LoVo (cell line): ENCODE measurements at places on chromosomes 4 and X.
A peak's percentile ranks its signal among the peaks of the same experiment; 100 is the strongest.

DNA sequence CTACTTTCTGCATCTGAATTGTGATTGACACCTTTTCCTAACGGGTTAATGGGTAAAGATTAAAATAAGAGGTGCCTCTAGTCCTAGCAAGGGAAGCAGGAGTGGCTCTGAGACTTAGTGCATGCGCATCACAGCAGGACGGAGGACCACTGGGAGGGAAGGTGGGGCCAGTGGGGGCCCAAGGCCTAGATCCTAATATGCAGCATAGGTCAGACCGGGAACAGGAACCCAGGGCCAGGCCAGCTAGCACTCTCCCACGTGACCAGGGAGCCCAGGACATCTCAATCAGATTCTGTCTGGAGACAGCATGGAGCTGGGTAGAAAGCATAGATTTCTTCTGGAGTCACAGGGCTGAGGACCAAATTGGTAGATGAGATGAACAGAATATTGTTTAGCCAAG lies 55.7 kb downstream of the RASL11B start:
- DNase-seq = no peak

DNA sequence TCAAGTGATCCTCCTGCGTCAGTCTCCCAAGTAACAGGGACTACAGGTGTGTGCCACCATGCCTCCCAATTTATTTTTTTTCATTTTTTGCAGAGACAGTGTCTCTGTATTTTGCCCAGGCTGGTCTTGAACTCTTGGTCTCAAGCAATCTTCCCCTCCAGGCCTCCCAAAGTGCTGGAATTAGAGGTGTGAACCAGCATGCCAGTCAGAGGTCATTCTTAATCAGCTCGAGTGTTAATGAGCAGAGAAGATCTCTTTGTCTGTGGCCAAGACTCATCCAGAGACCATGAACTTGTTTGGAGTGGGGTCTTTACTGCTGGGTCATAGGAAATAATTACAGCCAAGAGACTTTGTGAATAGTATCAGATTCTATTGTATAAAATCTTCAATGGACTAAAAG lies 99.2 kb upstream of the AP1S2 start:
- no peak for DNase-seq

- DNase-seq = no peak
Observed at GRCh38 chr4:155529272-155529671, 137.4 kb upstream of the GUCY1A1 start.

DNA sequence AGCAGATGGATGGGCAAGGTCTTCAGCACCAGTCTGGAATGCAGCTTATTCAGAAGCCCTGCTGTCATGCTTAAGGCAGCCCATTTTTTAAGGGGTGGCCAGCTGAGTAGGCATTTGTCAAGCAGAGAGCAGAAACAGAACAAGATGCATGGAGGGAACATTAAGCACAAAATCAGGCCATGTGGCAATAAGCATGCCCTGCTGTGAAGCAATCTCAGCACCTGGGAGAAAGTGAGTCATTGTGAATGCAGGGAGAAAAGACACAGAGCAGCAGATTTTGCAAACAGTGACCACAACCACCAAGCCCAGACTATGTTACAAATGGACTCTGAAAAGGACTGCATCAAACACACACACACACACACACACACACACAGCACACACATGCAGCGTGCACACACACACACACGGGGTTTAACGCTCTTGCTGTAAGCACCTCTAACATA lies 94.1 kb upstream of the GALNT7 start:
- peak; percentile 22 for DNase-seq

GRCh38 chr4:117987464-117987863 lies 46.8 kb upstream of the NDST3 start:
- no peak for DNase-seq

DNA sequence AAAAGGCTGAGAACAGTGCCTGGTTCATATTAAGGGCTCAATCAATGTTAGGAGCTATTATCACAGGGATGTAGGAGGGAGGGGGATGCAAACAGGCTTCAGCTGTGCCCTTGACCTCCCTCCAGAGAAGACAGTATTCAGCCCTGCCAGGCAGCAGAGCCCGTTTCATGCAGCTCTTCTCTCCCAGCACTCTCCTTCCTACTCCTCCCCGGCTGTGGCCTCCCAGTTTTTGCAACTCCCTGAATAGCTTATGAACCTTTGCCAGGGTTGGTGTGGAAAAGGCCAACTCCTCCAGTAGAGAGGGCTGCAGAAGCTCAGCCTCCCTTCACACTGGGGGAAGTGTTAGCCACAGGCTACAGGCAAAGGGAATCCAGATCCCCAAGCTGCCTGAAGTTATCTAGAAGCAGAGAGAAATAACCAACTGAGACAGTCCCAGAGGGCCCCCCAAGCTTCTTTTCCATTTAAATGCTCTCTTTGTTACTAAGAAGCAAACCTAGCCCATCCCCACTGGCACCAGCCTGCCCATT lies 31.7 kb upstream of the APLN start:
- no peak for DNase-seq

GRCh38 chr4:110850461-110851442 lies 227.9 kb upstream of the PITX2 start:
- DNase-seq = peak; percentile 41

DNA sequence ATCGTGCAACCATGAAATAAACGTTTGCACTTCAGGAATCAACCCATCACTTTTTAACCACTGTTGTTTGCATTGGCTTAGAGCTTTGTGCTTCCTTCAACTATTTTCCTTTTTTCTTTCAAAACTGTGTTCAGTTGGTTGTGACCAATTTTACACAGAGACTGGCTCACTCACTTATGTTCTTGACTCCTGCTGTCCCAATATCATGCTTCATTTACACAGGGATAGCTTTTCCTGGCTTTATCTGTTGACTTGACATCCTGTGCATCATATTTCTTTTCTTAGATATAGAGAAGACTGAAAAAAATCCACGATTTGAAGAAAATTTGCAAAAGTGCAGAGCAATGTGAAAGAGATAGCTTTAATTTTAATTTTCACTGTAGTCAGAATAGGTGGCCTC lies 38.8 kb downstream of the REPS2 start:
- no peak for DNase-seq

DNA sequence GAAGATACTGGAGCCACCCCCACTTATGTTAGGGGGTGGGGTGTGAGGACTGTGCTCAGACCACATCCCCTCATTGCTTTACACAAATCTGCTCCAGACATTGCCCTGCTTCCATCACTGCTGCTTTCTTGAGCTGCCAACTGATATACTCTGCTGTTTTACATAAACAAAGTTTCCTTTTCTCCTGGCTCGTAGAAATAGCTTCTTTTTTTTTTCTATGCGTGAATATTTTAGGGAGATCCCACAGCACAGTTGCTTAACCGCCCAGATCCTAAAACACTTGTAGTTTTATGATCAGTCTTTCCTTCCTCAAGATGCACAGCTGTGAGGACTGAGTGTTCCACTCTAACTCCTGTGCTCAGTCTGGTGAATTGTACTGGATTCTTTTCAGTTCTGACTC lies 768.4 kb downstream of the PCDH18 start:
- no peak for DNase-seq

DNA sequence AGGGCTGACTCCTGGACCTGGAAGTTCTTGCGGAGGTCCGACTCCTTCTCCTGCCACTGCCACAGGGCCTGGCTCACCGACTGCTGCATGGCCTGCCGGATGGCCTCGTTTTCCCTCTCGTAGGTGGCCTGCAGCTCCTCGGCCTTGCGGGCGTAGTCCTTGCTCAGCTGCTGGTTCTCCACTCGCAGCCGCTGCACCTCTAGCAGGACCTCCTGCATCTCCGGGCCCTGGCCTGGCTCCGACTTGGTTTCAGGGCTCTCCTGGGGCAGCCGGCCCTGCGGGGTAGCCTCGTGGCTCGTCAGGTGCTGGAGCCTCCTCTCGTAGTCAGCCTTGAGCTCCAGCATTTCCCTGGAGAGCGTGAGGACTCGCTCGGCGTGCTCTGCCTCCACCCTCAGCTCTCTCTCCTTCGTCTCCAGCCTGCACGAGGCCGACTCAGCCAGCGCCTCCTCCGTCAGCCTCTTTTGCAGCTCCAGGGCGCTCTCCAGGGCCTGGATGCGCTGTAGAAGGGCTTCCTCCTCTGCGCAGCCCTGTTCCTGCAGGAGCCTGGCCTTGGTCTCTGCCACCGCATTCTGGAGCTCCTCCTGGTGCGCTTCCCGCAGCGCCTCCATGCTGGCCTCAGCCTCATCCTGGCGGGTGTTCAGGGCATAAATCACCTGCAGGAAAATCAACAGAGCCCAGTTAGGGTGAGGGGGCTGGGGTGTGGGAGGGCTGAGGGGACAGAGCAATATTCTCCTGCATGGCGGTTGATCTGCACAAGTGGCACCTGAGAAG lies 72.2 kb downstream of the FAM184B start:
- DNase-seq = no peak

- no peak for DNase-seq
Observed at GRCh38 chr4:99135541-99136162, 8.4 kb downstream of the ADH4 start.

DNA sequence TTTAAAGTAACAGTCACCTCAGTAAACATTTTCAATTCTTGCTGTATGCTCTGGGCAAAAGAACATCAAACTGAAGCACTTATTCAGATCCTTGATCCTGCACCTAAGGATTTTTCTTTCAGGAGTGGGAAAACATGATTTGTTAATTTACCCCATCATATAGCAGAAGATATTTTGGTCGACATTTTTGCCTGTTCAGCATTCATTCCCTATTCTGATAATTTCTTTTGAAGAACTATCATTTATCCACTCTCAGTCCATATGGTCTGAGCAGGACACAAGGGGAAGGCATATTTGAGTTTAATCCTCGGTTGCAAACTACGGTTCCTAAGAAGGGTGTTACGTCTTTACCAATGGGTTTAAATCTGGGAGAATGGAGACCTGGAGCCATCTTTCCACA lies 1.2 kb upstream of the CLOCK start:
- no peak for DNase-seq

DNA sequence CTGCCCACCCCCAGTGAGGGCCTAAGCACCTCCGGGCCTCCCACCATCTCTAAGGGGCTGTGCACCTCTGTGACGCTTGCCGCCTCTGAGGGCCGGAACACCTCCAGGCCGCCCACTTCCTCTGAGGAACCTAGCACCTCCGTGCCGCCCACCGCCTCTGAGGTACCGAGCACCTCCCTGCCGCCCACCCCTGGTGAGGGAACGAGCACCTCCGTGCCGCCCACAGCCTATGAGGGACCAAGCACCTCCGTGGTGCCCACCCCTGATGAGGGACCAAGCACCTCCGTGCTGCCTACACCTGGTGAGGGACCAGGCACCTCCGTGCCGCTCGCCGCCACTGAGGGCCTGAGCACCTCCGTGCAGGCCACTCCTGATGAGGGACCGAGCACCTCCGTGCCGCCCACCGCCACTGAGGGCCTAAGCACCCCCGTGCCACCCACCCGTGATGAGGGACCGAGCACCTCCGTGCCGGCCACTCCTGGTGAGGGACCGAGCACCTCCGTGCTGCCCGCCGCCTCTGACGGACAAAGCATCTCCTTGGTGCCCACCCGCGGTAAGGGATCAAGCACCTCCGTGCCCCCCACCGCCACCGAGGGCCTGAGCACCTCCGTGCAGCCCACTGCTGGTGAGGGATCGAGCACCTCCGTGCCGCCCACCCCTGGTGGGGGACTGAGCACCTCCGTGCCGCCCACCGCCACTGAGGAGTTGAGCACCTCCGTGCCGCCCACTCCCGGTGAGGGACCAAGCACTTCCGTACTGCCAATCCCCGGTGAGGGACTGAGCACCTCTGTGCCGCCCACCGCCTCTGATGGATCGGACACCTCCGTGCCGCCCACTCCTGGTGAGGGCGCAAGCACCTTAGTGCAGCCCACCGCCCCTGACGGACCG lies 977 bp downstream of the MAGEE1 start:
- no peak for DNase-seq

GRCh38 chr4:153295131-153295755 lies 49.2 kb upstream of the MND1 start:
- no peak for DNase-seq

- DNase-seq = no peak
Observed at GRCh38 chrX:148914783-148915182, 414.4 kb downstream of the AFF2 start.

DNA sequence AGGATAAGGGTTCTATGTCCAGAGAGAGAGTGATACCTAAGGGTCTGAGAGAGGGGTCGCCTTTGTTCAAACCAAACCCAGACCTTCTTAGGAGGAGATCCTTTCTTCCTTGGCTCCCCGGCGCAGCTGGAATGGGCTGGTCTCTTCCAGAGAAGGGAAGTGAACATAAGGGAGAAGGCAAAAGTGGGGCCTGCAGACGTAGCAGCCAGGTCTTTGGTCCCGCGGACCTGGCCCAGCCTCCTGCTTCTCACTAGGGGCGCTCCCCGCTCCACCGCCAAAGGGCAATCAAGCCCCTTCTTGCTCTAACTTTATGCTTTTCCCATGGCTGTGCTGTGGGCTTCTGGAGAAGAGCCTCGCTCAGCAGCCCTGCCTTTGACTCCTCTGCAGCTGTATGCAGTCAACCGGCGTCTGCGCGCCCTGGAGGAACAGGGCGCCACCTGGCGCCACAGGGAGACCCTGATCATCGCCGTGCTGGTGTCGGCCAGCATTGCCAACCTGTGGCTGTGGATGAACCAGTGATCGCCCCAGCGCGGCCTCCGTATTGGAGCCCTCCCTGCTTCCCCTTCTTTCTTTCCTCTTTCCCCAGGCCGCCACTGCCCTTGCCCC lies 6.5 kb downstream of the FATE1 start:
- no peak for DNase-seq

DNA sequence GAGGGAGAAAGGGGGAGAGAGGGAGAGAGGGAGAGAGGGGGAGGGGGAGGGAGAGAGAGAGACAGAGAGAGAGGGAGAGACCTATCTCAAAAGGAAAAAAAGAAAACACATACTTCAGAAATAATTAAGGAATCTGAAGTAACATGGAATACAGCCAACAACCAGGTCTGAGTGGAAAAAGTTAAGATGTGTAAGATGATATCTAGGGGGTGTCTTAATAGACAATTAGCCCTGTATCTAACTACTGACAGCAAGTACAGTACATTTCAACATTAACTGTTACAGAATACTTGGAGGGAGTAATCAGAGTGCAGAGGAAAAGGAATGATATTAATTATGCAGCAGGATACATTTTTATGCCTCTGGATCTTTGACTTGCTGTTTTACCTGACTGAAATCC lies 22.4 kb downstream of the NUP54 start:
- DNase-seq = no peak

- no peak for DNase-seq
Observed at GRCh38 chr4:79922011-79922410, 151.0 kb downstream of the ANTXR2 start.

DNA sequence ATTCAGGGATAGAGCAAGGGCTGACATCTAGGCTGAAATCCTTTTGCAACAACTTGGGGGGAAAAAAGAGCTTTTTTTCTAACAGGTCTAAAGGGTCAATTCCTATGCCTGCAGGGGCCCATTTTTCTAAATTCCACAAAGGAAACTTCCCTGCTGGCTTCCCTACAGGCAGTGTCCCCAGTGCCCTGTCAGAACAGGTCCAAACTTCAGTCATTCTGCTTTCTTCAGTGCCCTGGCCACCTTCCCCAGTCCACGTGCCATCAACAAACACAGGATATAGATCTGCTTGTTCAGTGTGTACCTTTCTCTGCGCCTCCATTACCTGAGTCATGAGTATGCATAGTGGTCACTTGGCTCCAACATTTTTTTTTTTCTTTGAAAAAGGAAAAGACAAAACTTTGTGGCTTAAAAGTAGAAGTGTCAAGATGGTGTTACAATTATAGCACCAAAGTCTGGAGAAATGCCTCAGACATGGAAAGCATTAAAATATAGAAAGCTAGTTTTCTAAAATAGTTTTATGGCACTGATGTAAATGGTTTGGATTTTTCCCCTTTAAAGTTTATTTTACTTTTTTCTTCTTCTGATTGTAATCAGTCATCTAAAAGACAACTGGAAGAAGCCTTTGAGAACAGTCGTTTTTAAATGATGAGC lies 84.0 kb upstream of the JADE1 start:
- no peak for DNase-seq
